MV-4-11 (cell line): ENCODE measurements at places on chromosomes 7 and 10.
A peak's percentile ranks its signal among the peaks of the same experiment; 100 is the strongest.

DNA sequence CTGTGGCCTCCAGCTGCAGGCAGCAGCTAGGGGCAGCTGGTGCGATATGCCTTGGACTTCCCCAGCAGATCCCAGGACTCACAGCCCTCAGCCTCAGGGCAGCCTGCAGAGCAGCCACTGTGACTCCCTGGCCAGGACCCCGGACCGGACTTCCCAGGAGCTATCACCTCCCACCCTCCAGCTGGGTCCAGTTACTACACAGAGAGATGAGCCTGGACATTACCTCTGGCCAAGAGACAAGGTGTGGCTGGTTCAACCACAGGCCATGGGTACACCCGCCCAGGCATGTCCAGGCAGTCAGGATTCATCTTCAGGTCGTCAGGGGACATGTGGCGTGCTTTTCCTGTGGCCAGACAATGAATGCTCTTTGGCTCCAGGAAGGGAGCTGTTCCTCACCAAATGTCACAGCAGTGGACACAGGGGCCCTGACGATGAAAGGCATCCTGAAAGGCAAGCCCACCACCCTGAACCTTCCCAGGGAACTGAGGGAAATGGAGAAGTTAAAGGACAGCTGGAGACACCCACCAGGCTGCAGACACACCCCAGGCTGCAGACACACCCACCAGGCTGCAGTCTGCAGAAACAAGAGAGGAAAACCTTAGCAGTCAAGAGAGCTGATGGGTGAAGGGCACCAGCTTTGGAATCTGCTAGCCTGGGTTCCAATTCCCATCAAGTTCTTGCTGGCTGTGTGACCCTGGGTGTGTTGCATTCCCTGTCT, 25.8 kb upstream of the NANOS1 start:
- no peak for DNase-seq

DNA sequence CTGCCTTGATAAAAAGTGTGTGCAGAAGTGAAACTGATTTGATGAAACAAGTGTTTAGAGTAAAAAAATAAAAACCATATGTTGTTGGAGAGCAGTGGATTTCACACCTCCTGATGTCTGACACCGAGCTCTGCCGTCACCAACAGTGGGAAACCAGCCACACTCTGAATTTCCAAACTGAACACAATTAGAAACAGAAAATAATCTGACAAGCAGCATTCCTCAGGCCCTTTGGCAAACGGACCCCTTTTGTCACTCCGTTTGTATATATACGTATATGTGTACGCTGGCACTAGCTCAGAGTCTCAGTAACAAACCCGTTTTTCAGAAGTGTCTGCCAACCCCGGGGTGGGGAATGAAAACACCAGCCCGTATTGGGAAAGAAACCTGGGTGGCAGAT, 32.4 kb downstream of the TACC2 start:
- DNase-seq: peak; percentile 55

DNA sequence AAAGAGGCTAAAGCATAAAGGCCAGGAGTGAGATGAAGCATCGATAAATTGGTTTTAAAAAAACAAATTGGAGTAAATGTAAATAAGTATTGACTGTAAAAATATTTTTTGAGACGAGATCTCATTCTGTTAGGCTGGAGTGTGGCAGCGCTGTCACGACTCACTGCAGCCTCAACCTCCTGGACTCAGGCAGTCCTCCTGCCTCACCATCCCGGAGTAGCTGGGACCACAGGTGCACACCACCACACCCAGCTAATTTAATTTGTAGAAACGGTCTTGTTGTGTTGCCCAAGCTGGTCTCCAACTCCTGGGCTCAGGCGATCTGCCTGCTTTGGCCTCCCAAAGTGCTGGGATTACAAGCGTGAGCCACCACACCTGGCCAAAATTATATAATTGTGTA, 17.8 kb downstream of the HNRNPA2B1 start:
- DNase-seq: no peak

DNA sequence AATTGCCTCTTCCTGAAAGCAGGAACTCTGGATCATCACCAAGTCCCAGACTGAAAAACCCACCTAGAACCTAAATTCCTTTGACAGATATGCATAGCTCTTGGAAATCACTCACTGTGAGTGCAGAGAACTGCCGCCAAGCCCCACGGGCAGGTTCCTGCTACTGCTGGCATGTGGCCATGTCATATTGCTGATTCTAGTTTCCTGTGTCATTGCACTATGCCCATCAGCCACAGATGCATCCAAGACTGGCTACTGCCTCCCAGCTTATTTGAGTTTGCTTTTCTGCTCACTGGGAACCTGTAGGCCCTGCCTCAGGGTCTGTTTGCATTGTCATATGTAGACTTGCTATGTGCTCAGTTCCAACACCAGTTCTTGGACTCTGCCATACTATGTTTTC, 786.0 kb downstream of the GRID1 start:
- no peak for DNase-seq

DNA sequence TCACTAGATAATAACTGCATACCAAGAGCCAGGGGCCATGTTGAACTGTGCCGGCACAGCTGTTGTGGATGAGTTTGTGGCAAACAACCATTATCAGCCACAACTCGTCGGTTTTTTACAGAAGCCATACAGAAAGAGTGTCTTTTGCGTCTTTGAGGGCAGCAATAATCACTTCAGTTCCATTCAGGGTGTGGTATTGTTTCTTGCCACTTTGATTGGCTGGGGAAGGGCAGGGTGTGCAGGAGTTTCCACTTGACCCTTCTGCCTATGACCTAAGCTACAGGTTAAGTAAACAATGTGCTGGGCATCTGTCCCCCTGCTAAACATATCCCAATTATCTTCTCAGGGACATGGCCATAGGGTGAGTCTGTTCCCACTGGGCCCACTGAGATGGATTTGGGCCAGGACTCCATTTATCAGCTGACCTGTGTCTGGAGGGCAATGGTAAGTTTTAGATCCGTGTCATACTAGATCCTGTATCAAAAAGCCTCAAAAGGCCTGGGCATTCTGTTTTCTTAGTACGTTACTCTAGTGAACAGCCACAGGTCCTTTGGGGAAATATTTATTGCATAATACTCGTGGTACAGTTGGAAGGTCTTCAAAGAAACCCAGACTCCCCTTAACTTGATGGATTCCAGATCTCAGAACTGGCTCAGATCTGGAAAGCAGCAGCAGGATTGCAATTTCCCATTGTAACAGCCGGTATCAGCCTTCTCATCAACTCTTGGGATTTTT, 15.9 kb downstream of the ZNF3 start:
- peak; percentile 27 for DNase-seq

DNA sequence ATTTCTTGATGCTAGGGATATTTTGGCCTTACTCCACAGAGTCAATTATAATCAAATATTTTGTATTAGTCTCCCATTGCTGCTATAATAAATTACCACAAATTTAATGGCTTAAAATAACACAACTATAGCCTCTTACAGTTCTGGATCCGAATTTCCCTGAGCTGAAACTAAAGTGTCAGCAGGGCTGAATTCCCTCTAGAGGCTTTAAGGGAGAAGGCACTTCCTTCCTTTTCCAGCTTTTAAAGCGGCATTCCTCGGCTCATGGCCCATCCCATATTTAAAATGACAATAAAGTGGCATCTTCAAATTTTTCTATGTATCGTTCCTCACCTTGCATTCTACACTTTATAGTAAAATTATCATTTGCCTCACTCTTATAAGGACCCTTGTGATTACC, 421.4 kb upstream of the ZWINT start:
- no peak for DNase-seq

- DNase-seq: peak; percentile 62
Measured at GRCh38 chr10:69222157-69223027, 2.3 kb downstream of the HKDC1 start.

DNA sequence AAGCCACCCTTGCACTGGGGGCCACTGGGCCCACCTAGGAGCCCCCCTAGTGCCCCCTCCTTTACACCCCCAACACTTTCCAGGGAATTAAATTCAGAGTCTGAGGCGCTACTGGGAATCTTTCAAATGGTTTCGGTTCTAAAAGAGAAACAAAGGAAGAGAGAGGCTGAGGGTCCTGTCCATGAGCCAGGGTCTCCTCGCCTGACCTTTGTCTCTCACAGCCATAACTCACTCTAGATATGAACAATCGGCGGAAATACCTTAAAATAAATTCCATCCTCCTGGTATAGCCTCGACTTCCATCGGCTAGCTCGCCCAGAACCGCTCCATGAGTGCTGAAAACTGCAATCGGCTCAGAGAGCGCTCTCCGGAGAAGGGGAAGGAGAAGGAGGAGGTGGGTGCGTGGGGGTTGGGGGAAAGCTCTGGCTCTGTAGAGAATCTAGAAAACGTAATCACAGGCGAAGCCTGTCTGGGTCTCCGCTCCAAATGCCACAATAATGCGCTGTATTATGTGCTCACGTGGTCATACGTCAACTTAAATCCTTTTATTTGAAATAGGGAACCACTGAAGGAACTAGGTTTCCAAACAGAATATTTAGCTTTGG, 12.6 kb downstream of the HOXA4 start:
- peak; percentile 31 for DNase-seq

DNA sequence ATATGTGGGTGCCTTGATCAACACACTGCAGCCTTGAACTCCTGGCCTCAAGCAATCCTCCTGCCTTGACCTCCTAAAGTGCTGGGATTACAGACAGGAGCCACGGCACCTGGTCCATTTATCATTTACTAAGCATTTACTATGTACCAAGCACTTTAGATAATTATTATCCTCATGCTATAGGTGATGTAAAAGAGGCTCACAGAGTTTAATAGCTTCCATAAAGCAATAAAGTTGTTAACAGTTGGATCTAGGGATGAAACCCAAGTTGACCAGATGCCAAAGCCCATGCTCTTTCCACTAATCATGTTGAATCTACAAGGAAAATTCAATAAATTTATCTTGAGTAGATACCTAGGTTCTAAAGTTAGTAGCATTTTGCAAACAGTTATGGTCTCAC, 5.0 kb downstream of the NAPEPLD start:
- no peak for DNase-seq

GRCh38 chr10:117135480-117136140, 2.5 kb downstream of the VAX1 start:
- no peak for DNase-seq

- no peak for DNase-seq
Measured at GRCh38 chr10:107144490-107144889, 20.0 kb downstream of the SORCS1 start.

GRCh38 chr7:99267841-99268576, 4.6 kb upstream of the MYH16 start:
- no peak for DNase-seq
